H7 (cell line): ENCODE measurements at places on chromosomes 1 and 21. TPM values are rescaled to one million over a fixed set of nuclear protein-coding genes. Genes with fewer than 3 reads are reported as not detected.

- DNase-seq, result no peak
Observed at GRCh38 chr1:3905953-3906671, 6.0 kb upstream of the C1orf174 start.

Gene SELP
- not detected in 2 replicates for total RNA-seq

Gene LAMTOR2
- 58.0 and 74.1 TPM in 2 replicates for total RNA-seq

GRCh38 chr1:110384581-110385321 is 6.1 kb downstream of the SLC16A4 start:
- no peak for DNase-seq

DNA sequence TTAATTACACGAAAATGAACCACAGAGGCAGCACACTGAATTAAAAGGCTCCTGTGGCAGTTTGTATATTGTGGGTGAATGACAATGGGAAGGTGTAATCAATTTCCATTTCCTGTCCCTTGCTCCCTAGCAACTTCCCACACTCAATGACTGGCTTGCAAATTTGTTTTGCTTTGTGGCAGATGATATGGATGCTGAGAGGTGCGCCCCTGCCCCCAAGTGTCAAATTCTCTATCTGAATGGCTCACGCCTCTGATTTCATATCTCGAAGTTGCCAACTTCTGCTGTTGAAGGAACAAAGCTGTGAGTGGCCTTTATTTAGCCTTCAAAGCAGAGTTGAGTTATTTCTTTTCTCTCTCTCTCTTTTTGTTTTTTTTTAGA is 86.0 kb downstream of the FOXD2 start:
- DNase-seq, result no peak

- no peak for DNase-seq
Observed at GRCh38 chr1:105459759-105460158, 1596.7 kb upstream of the PRMT6 start.

Gene FGR
- total RNA-seq, result 0.07 and 0.30 TPM in 2 replicates

Gene CHI3L2
- not detected in 2 replicates for total RNA-seq

DNA sequence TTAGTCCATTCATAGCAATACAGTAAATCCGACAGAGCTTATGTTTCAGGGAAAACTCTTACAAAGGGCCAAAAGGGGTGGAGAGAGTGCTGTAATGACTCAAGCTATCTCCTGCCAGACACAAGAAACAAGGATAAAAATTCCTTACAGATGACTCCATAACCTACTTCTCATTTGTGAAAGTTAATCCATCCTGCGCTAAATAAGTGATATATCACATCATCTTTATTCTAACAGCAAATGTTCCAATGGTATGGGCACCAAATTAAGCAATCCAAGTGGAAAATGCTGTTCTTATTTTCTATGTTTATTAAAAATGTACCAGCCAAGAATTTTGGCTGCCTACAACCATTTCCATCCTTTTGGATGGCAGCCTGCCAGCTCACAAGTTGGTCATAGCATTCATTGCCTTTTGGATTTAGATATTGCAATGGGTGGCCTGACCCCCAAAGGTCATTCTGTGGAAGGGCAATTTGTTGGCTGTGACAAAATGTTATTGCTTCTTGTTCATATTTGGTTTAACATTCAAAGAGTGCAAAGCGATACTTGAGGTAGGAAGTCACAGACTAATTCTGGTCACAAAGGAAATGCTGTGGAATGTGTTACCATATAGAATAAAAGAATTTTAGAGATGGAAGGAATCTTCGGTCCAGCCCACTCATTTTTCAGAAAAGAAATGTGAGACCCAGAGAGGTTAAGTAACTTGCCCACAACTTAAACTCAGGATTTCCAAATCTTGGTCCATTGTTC is 2.8 kb upstream of the ENAH start:
- DNase-seq, result no peak

Gene SLC35D1
- total RNA-seq, result 3.0 and 3.5 TPM in 2 replicates

Gene FALEC
- total RNA-seq, result 1.7 and 2.6 TPM in 2 replicates

GRCh38 chr1:169012416-169012815 is 94.1 kb upstream of the ATP1B1 start:
- DNase-seq, result no peak

DNA sequence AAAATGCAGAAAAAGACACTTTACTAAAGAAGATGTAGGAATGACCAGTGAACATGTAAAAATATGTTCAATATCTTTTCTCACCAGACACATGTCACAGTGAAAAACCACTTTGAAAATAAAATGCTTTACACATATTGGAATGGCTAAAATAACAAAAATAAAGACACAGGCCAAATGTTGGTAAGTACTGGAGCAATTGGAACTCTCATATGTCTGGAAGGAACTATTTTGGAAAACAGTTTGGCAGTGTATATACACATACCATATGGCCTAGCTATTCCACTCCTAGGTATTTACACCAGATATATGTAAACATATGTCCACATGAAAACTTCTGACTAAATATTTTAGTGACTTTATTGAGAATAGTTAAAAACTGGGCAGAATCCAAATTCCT is 927.2 kb downstream of the BRINP3 start:
- no peak for DNase-seq

DNA sequence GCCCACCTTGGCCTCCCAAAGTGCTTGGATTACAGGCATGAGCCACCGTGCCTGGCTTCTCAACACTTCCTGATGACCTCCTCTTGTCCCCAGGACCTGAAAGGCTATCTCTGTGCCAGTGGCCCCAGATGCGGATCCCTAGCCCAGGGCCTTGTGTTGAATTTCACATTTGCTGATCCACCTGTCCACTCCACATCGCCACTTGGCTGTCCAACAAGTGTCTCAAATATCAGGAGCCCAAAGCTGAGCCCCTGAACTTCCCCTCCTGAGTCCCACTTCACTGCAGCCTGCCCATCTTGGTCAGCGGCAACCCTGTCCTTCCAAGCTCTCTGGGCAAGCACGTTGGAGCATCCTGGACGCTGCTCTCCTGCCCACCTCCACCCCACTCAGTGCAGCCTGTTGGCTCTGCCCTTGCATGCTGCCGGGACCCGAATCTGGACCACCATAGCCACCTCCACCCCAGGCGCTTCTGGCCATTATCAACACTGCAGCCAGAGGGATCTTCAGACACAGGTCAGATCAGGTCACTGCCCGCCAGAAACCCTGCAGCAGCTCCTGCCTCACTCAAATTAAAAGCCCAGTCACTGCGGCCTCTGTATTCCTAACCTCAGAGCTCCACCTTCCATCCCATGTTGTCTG is 352.5 kb upstream of the VAMP3 start:
- peak; percentile 8 for DNase-seq

DNA sequence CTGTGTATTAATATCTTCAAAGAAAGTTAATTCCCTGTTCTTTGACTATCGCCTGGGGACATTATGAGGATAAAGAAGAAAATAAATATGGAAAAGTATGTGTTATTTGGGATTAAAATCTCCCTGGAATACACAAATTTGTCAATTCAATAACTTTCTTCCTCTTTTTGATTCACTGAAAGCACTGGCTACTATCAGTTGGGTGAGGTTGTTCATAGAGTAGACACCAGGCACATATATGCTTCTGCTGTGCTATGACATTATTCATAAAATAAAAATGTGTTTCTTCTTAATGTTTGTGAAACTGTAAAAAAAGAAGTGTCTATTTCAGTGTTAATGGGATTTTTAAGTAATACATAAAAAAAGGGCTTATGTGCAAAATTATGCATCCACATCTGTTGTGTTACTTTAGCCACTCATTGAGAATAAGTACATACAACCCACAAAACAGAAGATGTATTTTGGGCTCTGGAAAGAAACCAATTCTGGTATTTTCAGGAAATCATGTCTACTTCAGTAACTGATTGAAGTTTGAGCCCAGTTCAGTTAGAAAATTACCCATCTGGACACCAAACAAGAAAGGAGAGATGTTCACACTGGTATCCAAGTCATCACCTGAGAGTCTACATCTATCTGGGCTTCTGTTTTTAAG is 169.4 kb downstream of the GABPA start:
- DNase-seq, result no peak

GRCh38 chr1:38183747-38184146 is 137.2 kb upstream of the POU3F1 start:
- DNase-seq, result no peak

DNA sequence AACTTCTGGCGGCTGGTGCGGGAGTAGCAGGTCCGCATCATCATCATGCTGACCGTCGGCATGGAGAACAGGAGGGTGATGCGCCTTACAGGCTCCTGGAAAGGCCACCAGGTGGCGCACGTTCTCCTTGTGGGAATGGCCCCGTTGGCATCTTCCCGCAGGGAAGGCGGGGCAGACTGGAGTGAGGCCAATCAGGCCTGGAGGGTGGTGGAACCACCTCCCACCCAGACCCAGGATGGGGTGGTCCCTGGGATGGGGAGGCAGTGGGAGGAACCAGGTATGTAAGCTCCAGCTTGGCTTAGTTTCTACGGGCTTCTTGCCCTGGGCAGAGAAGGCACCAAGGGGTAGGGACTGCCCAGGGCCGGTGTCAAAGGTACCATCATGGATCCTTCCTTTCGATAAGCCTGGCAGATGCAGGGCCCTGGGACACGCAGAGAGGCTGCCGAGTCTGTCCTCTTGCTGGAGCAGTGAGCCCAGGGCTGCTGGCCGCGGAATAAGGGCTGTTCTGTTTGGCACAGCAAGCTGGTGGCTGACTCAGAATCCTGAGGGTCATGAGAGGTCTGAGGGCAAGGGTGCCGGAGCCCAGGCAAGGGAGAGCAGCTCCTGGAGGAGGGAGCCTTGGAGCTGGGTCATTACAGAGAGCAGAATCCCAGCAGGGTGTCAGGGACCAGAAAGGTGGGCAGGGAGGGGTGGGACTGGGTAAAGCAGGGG is 8.7 kb upstream of the LGR6 start:
- peak; percentile 97 for DNase-seq

Gene ABCA4
- 0.04 and 0.24 TPM in 2 replicates for total RNA-seq

DNA sequence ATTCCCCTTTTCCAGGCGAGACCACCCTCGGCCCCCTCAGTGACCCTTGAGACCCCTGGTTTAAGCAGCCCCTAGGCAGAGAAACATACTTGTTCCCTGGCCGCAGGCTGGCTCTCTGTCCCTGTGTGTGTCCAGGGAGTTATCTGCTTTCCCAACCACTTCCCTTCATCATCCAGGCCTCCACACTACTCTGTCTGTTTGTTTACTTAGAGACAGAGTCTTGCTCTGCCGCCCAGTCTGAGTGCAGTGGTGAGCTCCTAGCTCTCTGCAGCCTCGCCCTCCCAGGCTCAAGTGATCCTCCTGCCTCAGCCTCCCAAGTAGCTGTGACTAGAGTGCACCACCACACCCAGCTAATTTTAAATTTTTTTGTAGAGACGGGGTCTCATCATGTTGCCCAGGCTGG is 5.8 kb upstream of the VWA1 start:
- DNase-seq, result peak; percentile 34

Gene KIF26B
- 0.89 and 1.7 TPM in 2 replicates for total RNA-seq

DNA sequence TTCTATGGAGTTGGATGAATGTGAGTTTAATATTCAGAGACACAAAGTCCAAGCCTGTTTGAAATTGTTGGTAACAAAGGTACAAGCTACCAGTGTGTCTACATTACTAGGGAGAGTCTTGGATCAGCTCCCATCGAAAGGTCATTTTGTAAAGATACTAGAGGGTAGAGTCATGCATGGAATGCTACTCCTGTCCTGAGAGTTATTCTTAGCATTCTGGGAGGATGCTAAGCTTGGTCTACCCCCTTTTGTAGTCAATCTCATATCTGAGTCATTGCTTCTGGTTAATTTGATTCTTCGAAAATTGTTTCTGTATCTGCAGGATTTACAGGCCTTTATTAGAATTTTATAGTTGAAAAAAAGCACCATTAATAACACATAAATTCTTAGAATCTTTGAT is 240.2 kb downstream of the ST6GALNAC3 start:
- DNase-seq, result no peak

DNA sequence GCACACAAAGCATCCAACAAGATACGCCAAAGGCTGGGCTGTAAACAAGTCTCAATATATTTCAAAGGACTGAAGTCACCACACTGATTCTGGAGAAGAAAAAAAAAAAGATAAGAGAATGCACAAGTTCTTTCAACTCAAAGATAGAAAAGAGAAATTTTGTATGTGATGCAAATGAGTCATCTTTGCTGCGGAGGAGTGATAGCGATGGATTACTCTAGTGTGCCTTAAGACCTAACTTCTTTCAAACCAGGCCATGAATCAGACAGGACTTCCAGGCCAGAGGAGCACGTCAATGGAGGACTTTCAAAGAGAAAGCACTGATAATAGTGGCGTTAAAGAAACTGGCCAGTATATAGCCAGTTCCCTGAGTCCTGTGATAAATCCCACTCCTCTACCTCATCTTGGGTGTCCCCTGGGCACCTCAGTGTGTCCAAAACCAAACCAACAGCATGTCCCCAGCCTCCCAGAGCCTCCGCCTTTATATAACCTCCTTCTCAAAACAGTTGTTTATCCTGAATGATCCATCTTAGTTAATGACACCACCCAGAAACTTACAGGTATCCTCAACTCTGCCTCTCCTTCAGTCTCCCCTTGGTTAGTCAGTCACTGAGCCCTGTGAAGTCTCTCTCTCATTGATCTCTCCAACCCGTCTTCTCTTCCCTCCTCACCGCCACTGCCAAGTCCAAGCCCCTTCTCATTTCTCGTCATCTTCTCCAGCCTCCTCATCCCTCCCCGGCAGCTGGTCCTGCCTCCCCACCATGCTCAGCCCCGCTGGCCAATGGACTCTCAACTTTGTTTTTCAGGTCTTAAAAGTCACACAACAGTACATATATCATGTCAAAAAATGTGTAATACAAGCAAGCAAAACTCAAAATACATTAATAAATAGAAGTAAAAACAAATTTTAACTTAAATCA is 47.2 kb upstream of the IFFO2 start:
- DNase-seq, result no peak

GRCh38 chr1:229436201-229436600 is 2.3 kb upstream of the ACTA1 start:
- no peak for DNase-seq

Gene UMODL1
- total RNA-seq, result 0.73 TPM in 1 of 2 replicates, not detected in the other

Gene CASQ2
- total RNA-seq, result 0.03 TPM in 1 of 2 replicates, not detected in the other

Gene TATDN3
- total RNA-seq, result 22.5 and 28.8 TPM in 2 replicates

GRCh38 chr1:203934027-203934426 is 72.6 kb downstream of the SNRPE start:
- no peak for DNase-seq

- no peak for DNase-seq
Observed at GRCh38 chr1:2274231-2274928, 46.3 kb downstream of the SKI start.

- peak; percentile 73 for DNase-seq
Observed at GRCh38 chr1:36771660-36772284, 262.5 kb downstream of the GRIK3 start.

DNA sequence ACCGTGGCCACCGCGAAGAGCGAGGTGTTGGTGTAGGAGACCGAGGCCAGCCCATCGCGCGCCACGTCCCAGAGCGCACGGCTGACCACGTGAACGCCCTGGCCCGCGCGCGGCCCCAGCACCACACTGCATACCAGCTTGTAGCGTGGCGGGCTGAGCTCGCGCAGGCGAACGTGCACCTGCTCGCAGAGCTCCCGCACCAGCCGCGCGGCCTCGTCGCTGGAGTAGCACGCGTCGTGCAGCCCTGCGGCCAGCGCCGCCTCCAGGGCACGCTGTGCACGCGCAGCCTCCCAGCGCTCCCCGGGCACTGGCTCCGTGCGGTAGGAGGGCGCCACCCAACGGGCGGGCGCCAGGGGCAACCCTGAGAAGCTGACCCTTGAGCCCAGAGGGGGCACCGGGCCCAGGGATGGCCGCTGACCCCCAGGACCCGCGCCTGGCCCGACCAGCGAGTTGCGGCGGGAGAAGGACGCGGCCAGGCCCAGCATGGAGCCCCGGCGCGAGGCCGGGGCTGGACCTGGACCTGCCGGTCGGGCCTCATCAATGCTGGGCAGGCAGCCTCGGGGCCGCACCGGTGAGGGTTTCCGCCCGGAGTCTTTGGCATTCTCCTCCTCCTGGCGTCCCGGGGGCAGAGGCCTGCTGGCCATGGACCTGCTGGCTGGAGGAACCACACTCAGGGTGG is 987 bp downstream of the DYNLT4 start:
- peak; percentile 53 for DNase-seq

Gene RSPH1
- total RNA-seq, result 0.15 TPM in 1 of 2 replicates, not detected in the other

GRCh38 chr1:219215477-219215876 is 41.8 kb downstream of the LYPLAL1 start:
- DNase-seq, result no peak
